H1 (cell line): ENCODE measurements at places on chromosomes 3 and 15.

DNA sequence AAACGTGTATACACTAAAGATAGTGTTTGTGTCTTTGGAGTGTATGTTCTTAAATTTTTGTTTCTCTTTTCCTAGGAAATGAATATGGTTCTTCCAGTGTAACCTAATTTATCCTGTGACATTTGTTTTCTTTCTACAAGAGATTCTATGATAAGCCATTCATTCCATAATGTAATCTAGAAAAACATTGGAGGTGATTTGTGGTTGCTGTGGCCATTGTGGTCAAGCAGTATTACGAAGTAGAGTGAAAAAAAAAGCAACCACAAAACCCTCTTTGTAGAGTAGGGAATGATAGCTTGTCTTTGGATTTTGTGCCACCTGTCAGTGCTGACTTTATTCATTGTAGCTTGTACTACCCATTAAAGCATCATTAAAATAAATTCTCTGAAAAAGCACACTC, 1209.6 kb downstream of the ZPLD1 start:
- no peak for DNase-seq

DNA sequence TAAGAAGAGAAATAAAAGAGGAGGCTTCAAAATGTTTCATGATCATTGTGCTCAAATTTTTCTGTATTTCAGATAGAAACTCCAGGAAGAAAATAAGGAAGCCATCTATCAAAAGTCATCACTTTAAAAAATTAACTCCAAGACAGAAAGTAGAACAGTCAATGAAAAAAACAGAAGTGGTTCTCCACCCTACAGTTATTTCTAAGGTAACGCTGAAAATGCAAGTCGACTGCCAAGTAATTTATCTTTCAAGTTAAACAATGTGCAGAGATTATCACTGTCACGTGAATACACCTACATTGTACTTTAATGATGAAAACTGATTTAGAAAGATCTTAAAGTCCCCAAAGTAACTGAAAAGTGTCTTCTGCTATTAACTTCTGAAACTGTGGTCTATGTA, 78.5 kb upstream of the SNRPA1 start:
- DNase-seq: no peak

- no peak for DNase-seq
These were observed 305.0 kb upstream of the TPM1 start for GRCh38 chr15:62737551-62737950.

- DNase-seq: no peak
These were observed 524.7 kb downstream of the GRM7 start for GRCh38 chr3:7385635-7386034.

GRCh38 chr15:89072277-89072869, 15.9 kb upstream of the ABHD2 start:
- no peak for DNase-seq

DNA sequence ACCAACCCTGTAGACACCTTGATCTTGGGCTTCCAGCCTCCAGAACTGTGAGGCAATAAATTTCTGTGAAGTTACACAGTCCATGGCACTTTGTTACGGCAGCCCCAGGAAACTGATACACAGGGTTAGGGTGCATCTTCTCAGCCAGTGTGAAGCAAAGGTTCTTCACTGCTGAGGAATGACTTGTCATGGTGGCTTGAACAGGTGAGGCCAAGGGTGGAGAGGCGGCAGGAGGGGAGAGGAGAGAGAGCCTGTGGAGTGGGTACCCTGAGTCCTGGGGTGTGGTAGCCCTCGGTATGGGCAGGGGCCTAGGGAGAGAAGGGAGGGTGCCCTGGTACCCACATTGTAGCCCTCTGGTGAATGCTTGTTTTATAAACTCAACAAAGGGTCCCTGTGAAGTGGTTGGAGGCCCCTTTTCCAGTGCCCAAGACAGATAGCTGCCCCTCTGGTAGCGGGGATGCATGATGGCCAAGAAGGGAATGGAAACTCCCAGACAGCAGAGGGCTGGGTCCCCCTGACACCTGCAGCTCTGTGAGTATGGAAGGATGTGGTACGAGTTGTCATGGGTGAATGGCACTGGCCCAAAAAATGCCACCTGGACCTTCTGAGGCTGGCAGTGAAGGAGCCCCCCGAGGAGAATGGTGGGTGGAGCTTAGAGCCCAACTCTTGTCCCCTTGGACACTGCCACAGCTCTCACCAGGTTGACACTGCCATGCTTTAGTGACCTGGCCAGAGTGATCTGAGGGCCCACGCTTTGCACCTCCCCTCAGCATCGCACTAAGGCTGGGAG, 49.6 kb downstream of the SPSB4 start:
- no peak for DNase-seq

GRCh38 chr3:66473692-66474091, 27.1 kb downstream of the LRIG1 start:
- DNase-seq: no peak

DNA sequence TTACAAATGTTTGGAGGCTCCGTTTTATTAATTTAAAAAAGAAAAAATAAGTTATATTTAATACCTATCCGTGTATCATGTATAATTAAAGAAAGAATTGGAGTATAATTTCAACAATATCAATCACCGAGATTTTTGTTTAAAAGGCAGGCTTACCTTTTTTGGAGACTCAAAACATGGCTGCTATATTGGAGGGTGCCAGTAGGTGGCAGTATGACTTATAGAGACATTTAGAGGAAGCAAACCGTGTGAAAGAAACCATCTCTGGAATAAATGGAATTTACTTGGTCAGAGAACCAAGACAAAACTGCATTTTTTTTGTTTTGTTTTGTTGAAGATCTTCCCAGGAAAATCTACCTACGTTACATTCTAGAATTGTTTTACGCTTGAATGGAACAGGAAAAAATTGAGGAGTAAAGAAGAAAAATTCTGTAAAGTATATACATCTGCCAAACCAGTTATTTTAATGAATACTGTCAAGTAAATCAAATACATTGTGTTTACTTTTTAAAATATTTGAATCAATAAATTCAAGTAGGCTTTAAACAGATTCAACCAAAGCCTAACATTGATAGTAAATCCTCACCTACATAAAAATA, 802.6 kb upstream of the ALCAM start:
- no peak for DNase-seq

GRCh38 chr3:48521635-48522034, 17.7 kb upstream of the SHISA5 start:
- no peak for DNase-seq

- DNase-seq: no peak
These were observed 46.5 kb downstream of the TP63 start for GRCh38 chr3:189677667-189678066.
